NCI-H187 treated with DMSO at 0.1 percent for 48 hours (cell line): ENCODE measurements at places on chromosomes 1 and 21.

DNA sequence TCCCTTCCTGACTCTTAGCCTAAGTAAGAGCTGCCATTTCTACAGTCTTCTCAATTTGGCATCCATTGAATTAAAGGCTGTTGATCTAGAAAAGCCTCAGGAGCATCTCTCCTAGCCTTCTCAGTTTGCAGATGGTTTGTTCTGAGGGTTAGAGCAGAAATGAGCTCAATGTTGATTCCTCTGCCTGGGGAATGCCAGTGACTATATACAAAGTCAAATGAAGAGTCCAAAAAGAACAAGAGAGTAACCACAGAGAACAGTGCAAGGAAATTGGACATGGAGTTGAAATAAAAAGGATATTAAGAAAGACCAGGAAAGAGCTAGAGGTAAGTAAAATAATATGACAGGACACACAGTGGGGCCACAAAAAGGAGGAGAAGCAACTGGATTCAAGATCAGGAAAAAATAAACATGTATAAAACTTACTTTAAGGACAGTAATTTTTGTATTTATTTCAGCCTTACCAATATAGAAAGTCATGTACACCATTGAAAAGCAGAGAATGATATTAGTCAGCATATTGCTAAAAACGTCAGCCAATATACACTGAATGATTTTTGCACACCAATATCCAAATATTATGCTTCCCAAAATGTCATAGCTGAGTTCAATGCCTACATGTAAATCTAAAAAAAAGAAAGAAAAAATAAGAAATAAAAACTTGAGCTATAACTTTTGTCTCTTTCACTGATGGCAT lies 21.3 kb downstream of the SLC9C2 start:
- no peak for DNase-seq

GRCh38 chr1:10601342-10602070 lies 126.8 kb downstream of the PEX14 start:
- DNase-seq, result no peak

DNA sequence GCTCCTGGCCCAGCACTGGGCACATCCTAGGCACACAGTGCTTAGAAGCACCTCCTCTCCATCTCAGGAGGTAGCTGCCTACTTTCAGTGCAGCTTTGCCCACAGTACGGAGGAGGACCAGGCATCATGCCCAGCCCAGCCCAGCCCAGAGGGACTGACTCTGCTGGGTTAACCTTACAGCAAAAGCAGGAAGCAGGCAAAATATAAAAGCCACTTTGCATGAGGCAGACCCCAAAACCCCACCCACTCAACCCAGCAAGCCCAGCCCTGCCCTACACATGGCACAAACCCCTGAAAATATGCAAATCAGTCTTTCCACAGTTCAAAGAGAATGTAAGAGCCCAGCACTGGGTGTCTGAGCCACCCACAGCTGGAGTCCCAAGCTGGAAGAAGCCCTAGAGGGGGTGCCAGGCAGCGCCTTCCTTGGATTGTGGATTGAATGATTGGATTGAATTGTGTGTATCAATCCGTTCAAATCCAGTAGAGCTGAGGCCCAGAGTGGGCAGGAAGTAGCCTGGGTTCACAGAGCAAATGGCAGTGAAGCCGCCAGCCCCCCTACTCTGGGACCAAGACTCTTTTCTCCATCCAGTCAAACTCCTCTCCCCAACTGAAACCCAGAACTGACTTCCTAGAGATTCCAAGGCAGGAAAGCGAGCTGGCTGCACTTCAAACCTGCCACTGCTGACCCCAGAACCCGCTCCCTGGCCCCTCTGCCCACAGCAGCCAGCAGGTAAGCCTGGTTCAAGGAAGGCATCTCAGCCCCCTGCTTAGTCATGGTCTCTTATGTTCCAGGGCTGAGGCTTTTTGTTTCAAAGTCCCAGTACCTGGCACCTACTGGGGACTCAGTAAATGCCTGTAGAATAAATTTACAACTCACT lies 117.7 kb downstream of the LACTBL1 start:
- DNase-seq, result no peak

GRCh38 chr1:201500670-201501120 lies 6.2 kb downstream of the CSRP1 start:
- no peak for DNase-seq

- no peak for DNase-seq
Observed at GRCh38 chr1:203052601-203053000, 26.3 kb downstream of the PPFIA4 start.

GRCh38 chr1:41045740-41046139 lies 24.2 kb upstream of the SLFNL1 start:
- DNase-seq, result no peak

GRCh38 chr1:228085287-228085951 lies 2.9 kb downstream of the ARF1 start:
- no peak for DNase-seq

GRCh38 chr1:107689159-107689558 lies 275.8 kb downstream of the VAV3 start:
- no peak for DNase-seq
